ENCODE measurements at places on chromosomes 12 and 14.
A peak's percentile ranks its signal among the peaks of the same experiment; 100 is the strongest.

DNA sequence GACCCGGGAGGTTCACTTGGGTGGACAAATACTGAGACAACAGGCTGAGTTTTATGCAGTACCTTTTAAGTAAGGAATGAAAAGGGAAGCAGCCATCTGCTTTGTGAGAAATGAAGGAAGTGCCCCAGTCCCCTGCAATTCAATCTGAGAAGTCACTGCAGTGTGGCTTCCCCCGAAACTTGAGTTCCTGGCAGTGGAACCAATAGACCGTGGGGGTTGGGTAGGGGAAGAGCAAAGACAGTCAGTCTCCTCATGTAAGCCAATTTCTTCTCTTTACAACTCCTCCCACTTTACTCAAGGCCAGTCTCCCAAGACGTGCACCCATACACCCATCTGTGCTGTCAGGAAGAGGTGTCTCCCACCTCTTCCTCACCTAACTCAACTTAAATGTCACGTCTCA lies 206.5 kb downstream of the BCAT1 start:
- no peak for DNase-seq

GRCh38 chr14:37447883-37448391 lies 147.1 kb downstream of the FOXA1 start:
- DNase-seq = no peak

DNA sequence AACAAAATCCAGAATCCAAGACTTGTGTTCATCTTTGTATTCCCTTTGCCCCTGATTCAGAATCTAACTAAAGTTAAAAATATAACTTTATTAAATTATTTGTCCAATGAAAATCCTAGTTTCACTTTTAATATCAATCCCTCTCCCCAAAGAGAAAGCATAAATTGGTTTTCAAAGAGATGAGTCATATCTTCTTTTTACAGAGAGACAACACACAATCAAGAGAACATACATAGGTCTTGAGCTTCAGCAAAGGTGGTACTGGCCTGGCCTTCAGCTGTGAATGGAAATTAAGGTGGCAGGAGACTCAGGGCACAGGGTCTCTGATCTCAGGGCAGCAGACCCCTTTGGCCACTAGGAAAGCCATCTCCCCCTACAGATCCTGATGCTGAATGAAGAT lies 4.3 kb upstream of the ASCL1 start:
- DNase-seq = no peak

GRCh38 chr14:35366056-35366451 lies 38.5 kb downstream of the NFKBIA start:
- no peak for DNase-seq

GRCh38 chr12:122946690-122947341 lies 19.4 kb downstream of the ABCB9 start:
- peak; percentile 19 for DNase-seq

- DNase-seq = peak; percentile 11
Observed at GRCh38 chr14:104827177-104828055, 26.5 kb downstream of the ZBTB42 start.
